ENCODE measurements at places on chromosomes 16 and 17.
A peak's percentile ranks its signal among the peaks of the same experiment; 100 is the strongest.

DNA sequence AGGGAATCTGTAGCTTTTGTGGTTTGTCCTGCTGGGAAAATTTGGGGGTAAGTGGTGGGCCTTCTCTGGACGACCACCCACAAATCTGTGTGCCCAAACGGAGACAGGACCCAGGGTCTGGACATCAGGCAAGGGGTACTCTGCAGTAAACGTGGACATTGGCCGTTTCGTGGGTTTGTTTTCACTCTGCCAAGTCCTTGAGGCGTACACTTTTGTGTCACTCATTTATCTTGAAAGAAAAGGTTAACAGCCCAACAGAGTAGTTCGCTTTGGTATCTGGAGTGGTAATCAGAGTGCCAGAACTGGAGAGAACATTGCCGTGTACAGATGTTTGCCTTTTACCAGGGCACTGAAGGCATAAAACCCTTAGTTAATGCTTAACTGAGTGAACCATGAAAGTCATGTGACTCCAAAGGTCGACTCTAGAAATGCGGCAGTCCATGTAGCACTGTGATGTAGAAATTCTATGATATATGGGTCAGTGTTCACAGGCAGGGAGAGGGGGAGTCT lies 15.4 kb downstream of the NAA60 start:
- DNase-seq: no peak

DNA sequence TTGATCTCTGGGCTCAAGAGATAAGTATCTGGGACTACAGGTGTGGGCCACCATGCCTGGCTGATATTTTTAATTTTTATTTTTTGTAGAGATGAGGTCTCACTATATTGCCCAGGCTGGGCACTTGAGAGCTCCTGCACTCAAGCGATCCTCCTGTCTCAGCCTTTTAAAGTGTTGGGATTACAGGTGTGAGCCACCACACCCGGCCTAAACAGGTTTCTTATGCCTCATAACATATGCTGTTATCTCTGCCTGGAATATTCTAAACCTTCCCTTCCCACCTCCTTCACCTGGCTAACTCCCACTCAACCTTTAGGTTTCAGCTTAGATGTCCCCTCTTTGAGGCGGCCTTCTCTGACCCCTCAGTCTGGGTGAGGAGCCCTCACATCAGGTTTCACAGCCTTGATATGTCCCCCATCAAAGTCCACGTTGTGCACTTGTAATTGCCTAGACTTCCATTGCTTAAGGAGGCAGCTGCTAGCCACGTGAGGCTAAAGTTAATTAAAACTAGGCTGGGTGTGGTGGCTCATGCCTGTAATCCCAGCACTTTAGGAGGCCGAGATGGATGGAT lies 8.6 kb upstream of the CNP start:
- no peak for DNase-seq

GRCh38 chr17:4241535-4241934 lies 22.2 kb downstream of the ANKFY1 start:
- DNase-seq: no peak

- DNase-seq: no peak
Measured at GRCh38 chr16:9465161-9465560, 373.7 kb downstream of the HAPSTR1 start.

DNA sequence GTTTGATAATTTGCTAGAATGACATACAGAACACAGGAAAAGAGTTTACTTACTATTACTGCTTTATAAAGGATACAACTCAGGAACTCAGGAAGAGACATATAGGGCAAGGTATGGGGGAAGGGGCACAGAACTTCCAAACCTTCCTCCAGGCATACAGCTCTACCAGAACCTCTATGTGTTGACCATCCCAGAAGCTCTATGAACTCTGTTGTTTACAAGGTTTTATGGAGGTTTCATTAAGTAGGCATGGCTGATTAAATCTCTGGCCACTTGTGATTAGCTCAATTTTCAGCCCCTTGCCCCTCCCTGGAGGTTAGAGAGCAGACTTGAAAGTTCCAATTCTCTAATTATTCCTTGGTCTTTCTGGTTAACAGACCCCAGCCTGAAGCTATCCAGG lies 60.2 kb upstream of the C17orf78 start:
- no peak for DNase-seq

DNA sequence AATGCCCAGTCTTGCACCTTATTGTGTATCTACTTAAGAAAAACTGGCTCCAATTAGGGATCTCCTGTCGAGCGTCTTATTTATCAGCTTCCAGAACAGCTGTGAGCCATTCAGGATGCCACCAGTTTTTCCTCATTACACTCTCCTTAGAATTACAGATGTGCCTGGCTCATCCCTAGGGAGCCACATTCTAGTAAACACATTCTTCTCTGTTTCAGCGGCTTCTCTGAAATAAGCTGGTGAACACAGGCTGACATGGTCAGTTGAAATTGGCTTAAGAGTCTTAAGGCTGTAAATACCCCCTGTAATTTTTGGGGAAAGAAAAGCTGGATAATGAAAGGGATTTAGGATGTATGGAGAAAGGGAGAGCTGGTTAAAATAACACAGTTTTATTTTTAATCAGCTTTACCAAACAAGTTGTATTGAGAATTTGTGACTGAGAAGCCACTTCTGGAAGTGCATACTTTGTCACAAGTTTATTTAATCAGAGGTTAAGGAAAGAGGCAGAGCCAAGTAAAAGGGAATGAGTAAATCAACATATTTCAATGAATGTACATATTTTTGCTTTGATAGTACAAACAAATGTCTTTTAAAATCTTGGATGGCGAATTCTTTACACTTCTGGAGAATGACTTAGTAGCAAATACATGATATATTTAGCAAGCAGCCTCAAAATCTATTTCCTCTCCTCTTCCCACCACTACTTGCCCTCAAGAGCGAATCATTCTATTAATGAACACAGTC lies 562.0 kb upstream of the GOT2 start:
- no peak for DNase-seq

DNA sequence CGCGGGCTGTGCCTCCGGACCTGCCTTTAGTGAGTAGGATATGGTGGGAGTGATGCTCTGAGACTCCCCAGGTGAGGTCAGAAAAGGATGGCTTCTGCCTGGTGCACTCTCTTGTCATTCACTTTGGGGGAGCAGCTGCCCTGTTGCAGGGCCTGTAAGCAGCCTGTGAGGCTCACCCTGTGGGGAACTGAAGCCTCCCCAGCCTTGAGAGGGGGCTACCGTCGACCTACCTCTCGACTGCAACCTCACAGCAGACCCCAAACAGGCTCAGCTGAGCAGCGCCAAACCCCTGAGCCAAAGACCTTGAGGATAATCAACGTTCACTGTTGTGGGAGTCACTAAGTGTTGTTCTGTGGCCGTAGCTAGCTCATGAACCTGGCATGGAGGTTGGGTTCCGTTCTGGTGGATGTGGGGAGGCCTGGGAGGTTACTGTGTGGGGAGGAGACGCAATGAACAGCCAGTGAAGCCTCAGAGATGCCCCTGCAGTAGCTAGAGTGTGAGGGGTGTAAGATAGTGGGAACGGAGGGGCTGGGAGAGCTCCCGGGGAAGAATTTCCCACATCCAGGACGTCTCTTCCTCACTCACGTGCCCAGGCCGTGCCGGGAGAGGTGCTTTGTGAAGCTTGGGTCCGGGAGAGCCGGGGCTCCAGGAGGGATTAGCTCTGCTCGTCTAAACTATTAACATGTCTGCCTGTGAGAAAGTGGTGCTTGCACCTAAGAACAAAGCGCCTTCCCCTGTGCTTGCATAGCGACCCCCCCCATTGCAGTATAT lies 38.8 kb downstream of the METRNL start:
- DNase-seq: no peak

GRCh38 chr16:76910931-76911330 lies 280.1 kb upstream of the MON1B start:
- DNase-seq: no peak

DNA sequence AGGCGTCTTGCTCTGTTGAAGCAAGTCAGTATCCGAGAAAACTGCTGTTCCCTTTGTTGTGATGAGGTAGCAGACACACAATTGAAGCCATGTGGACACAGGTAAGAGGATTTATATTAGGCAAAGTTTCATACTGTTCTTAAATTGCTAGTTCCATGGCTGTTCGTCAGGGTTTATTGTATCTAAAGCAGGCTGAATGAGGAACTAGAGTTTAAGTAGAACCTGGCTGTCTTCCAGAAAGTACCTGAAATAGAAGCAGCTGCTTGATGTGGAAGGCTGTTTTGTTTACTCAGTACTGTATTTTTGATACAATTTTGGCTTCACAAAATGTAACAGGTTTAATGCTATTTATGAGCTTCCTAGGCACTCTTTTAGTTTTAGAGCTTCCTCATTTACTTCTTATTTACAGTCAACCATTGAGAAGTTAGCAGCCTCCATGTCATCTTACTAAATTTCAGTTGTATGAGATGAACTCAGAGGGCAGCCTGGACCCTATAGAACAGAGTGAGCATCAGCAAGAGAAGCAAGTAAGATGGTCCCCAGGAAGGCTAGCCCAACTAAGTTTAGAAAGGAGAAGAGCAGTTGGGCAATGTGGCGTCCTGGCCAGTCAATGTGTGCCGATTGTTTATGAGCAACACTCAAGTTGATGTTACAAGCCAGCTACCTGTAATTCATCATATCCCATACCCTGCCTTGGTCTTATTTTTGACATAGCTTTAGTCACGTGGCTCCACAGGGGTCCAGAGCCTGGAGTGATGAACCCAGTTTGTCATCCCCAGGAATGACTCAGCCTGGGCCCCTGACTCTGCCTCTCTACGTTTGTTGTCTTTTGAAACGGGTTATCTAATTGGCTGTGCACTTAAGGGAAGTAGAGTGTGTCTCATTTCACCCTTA lies 9.7 kb upstream of the ARL2BP start:
- peak; percentile 26 for DNase-seq

GRCh38 chr17:67025216-67025792 lies 19.1 kb upstream of the CACNG1 start:
- DNase-seq: no peak

GRCh38 chr17:50318501-50319285 lies 27.2 kb upstream of the XYLT2 start:
- DNase-seq: no peak

DNA sequence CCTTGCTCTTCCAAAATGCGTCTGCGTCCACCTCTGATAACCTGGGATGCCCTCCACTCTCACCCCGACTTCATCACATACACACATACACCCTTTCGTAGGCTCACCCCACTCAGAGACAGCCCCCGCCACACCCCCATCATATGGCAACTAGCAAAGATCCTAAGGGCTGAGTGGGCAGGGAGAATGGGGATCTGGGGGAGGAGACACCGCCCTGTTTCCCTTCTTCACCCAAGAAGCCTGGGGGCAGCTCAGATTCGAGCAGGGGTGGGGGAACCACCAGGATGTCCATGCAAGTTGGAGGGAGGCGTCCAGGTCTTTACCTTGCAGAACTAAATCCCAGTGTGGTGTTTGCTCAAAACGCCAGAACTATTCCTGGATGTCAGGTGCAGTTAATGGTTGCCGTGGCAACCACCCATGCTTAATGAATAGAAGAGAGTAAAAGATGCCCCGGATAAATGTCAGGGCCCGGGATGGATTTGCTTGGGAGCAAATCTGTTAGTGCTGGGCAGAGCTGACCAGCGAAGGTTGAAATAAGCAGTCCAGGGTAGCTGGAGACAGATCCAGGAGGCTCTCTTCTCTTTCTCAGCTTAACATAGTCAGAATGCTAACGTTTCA lies 72.8 kb downstream of the CACNG3 start:
- no peak for DNase-seq

DNA sequence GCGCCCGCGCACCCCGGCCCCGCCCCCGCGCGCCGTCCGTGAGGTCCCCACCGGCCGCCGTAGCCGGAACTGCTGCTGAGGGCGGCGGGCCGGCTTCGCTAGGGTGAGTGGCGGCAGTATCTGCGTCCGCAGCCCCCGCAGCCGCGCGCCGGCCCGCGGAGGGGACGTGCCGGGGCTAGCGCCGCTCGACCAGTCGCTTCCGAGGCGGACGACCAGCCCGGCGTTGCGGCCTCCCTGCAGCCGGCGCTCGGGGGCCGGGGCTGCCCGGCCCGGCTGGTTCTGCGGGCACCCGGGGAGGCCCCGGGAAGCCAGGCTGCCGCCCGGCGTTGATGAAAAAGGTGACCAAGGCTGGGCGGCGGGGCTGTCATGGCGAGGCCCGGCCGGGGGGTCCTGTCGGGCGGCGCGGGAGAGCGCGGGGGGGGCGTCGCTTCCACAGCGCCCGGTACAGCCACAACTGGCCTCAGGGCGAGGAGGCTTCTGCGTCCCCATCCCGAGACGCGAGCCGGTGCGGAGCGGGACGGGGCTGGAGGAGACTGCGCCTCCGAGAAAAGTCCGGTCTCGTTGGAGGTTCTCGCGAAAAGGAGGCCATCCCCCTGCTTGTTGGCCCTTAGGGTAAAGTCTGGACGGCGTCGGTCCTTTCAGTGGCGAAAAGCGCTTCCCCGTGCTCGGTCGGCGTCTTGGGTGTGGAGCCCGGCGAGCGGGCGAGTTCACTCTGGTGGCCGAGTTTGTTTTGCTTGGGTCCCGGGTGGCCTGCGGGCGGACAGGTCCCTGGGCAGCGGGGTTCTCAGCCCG lies at the start of gene CRAMP1:
TSS of gene CRAMP1 (plus strand) at position 41 of the 792 bp plus-strand sequence. CDS start 2,280 bp downstream, outside the sequence.
- no peak for DNase-seq

DNA sequence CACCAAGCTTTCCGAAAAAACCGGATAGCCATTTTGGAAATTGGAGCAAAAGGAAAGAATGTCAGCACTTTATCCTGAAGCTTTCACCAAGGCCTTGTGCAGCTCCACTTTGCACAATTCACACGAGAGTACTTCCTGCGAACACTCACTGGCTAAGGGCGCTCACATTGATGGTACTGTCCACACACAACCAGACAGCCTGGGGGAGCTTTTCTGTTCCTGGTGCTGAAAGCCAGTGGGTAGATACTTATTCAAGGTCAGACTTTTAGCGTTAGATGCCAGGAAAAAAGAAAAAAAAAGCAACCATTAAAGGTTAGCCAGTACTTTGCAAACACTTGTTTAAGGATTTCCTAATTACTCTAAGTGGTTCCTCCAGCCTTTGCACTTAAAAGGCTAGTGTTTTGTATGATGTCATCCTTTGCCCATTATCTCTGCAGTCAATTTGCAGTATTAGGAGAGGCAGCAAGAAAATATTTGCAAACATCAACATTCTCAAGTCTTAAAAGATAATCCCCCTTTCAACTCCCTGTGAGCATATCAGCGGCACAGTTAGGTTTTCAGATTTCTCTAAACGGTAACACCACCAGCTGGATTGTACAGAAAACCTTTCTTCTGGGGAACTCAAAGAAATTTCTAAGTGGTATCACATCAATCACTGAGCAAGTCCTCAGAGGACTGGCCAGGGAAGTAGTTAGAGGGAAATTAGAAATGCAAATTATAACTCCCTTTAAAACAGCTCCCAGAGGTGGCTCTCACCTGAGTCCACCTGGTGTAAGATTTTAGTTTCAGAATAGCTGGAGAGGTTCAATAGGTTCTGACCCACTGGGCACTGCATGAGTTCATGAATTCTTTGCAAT lies 243.4 kb upstream of the IRX5 start:
- no peak for DNase-seq

DNA sequence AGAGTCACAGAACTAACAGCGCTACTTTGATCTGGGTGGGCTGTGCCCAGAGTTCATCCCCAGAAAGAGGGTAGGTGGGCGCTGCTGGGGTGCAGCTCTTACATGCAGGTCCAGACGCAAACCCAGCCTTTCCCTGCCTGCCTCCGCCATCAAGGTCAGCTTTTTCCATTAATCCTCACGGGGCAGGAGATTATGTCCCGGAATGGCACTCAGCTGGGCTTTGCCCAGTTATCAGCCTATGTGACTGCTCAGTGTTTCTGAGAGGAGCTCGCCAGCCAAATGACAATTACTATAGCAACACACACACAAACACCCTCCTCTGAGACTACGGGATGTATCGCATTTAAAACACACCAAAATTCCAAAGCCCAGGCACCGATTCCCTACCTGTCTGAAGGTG lies 20.1 kb downstream of the GLYR1 start:
- no peak for DNase-seq

Data from NCI-H2081 treated with DMSO at 0.1 percent for 48 hours (cell line).